D721Med (cell line): ENCODE measurements at places on chromosomes 2 and 18.

- no peak for DNase-seq
These were observed 99.8 kb upstream of the NEUROD1 start for GRCh38 chr2:181780047-181780651.

GRCh38 chr2:151181524-151181923, 80.1 kb downstream of the RBM43 start:
- no peak for DNase-seq

GRCh38 chr18:79178113-79178531, 108.9 kb downstream of the ATP9B start:
- no peak for DNase-seq

DNA sequence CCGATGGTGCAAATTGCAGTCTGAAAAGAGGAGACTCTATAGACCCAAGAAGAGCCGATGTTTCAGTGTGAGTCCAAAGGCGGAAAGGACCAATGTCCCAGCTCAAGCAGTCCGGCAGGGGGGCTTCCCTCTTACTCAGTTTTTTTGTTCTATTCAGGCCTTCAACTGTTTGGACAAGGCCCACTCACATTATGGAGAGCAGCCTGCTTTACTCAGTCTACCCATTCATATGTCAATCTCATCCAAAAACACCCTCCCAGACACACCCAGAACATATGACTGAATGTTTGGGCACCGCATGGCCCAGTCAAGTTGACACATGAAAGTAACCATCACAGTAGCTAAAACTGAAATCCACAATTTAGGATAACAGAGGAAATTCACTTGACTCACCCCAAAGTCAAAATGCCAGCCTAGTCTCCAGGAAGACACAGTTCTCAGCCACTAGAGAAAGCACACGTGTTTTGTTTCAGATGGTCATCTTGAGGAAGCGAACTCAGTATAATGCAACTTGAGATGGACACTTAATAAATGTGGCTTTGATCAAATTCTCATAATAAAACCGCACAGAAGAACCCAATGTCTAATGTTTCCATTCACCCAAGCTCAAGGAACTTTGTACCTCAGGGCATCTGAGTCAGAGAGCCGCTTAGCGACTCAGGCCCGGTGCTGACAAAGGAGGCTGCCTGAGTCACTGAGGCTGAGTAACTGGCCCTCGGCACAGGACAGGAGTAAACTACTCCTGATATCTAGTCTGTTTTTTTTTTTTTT, 2.4 kb downstream of the FHL2 start:
- DNase-seq = no peak

DNA sequence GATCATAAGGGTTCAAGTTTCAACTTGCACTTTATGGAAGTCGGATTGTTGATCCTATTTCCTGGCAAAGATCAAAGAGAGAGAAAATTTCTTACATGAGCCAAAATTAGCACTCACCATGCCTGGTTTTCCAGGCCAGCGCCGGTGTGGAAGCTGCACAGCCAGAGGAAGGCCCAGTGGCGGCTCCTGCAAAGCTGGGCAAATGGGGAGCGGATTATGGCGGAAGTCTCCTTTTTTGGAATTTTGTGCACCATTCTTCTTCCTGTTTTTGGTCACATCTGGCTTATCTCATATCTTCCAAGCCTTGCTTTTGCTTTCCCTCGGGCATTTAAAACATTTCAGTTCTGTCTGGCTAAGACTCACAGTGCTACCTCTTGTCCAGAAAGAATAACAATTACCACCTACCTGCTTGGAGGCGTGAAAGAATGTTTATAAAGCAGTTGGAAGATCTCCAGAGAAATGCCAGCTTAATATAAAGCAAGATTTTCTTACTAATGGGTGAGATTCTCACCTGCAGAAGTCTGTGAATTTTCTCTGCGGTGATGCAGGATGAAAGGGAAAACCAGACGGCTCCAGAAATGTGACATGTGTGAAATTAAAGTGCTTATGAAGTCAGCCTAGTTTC, 94.3 kb downstream of the ASAP2 start:
- DNase-seq = no peak

GRCh38 chr18:9612215-9612830, 2.0 kb downstream of the PPP4R1 start:
- DNase-seq = no peak

DNA sequence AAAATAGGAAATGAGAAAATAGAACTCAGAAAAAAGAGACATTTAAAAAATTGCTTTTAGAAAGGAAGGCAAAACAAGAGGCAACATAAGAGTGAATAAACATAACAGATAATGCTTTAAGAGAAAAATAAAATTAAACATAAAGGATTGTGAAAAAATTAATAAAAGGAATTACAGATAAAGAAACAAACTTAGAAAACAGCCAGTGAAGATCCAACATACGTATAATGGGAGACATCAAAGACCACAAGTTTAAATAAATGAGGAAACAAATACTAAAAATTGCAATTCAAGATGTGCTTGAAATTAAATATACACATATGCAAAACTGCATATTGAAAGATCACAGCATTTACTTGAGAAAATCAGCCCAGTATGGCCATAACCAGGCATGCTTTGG, 448.9 kb downstream of the NBAS start:
- DNase-seq = no peak

GRCh38 chr2:138035608-138036217, 71.4 kb downstream of the HNMT start:
- DNase-seq = no peak

- no peak for DNase-seq
These were observed 38.4 kb downstream of the CALCRL start for GRCh38 chr2:187409682-187410081.

- no peak for DNase-seq
These were observed 276.5 kb upstream of the FN1 start for GRCh38 chr2:215712219-215712868.

GRCh38 chr2:26536371-26537068, 58.6 kb upstream of the OTOF start:
- no peak for DNase-seq

DNA sequence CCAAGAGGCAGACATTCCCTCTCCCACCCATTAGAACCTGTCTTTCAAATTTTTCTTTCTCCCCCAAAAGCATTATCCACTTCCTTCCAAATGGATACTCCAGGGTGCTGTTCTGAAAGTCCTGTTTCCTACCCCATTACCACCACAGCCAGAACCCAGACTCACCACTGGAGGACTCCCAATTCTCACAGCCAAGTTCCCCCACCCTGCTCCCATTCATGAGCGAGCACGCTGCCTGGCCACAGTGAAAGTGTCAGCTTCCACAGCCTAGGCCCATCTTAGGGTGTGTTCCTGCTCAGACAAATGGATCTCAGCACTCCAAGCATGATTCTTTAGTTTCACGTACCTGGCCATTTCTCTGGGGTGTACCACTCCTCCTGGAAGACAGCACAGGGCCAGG, 3.8 kb upstream of the ANKRD53 start:
- no peak for DNase-seq

DNA sequence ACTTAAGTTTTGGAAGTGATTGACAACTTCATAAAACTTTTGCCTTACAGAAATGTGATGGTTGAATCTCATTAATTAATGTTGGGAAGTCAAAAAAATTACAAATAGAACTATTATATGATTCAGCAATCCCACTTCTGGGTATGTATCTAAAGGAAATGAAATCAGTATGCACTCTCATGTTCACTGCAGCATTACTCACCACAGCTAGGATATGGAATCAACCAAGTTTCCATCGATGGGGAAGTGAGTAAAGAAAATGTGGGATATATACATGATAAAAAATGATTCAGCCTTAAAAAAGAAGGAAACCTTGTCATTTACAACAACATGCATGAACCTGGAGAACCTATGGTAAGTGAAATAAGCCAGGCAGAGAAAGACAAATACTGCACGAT, 112.4 kb upstream of the WDR75 start:
- no peak for DNase-seq

- DNase-seq = no peak
These were observed 465 bp upstream of the PLEKHA3 start for GRCh38 chr2:178479758-178480226.

- DNase-seq = no peak
These were observed 36.9 kb upstream of the SLC14A1 start for GRCh38 chr18:45686891-45687611.

GRCh38 chr18:3012136-3013023, 564 bp downstream of the LPIN2 start:
- no peak for DNase-seq

- DNase-seq = no peak
These were observed 25.9 kb upstream of the RFX8 start for GRCh38 chr2:101500860-101501259.

GRCh38 chr2:196613302-196613701, 26.2 kb upstream of the CCDC150 start:
- no peak for DNase-seq

GRCh38 chr2:173136599-173136998, 61.0 kb downstream of the MAP3K20 start:
- no peak for DNase-seq

GRCh38 chr18:51520676-51521180, 323.2 kb upstream of the MEX3C start:
- DNase-seq = no peak

DNA sequence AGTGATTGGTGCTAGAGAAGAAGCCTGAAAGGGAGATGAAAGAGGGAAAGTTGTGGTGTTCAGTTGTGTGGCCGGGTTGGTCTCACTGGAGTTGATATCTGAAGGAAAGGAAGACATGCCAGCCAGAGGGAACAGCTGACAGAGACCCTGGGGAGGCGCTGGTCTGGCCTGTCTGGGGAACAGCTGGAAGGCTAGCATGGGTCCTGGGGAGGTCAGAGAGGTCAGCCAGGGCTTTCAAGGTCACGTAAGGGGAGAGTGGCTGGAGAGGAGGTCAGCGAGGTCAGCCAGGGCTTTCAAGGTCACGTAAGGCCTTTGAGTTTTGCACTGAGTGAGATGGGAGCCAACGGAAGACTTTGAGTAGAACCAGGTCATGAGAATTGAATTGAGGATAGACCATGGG, 11.0 kb downstream of the DYSF start:
- DNase-seq = no peak

GRCh38 chr2:34337735-34338134, 738.6 kb upstream of the FAM98A start:
- DNase-seq = no peak

DNA sequence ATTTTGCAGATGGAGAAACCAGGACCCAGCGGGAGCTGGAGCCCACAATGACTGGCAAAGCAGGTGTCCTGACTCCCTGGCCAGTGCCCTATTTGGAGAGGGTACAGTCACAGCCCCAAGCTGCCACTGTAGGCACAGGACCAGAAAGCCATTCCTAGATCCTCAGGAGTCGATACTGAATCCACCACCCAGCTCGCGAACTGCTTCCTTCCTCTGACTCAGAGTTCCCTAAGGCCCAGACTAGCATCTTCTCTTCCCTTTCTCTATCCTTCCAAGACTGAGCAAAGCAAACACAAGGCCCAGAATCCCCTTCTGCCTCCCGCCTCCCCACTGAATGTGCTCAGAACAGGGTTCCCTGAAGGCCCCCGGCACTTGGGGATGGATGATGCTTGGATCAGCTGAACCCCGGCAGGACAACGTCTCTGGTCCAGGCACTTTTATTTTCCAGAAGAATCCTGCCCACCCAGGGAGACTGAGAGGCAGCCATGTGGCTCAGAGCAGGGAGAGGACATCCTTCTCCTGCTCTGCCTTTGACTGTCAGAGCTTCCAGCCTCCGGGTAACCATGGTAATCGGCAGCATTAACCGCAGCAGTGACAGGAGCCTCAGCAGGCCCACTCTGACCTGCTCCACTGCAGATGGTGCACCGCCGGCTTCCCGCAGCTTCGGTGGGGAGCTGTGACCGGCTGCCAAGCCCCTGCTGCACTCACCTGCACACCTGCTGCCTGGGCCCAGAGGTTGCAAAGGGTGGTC, 34.8 kb upstream of the KLHL29 start:
- DNase-seq = no peak

GRCh38 chr2:209121691-209122090, 302.2 kb upstream of the MAP2 start:
- no peak for DNase-seq

DNA sequence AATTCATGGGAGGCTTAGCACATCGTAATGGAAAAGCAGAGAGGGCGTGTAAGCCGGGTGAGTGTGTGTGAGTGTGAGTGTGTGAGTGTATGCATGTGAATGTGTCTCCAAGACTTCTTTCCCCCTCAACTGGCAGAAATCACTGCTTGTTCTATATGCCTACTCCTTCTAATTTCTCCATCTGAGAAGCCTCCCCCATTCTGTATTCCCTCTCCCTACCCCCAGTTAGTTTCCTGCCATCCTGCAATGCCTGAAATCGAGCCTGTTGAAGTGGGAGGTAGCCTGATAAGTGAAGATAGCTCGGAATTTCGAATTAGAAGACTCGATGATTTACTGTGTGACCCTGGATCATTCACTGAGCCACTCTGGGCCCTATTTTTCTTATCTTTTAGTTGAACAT, 30.0 kb upstream of the YWHAQ start:
- no peak for DNase-seq

DNA sequence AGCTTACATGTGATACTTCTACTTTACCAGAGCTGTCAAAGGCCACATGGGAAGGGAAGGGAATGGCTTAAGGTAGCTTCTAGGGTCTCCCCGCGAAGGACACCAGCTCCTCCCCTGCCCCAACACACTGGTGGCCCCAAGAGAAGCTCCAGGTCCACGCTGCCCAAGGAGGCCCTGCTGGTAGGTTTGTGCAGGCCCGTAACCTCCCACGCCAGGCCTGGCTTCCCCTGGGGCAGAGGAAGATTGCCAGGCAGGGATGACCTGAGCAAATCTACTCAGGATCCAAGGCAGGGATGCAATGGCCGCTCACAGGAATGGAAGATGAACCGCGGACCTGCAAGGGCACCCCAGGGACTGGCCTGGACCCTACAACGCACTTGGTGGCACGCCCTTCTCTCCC, 205.1 kb downstream of the MGAT5 start:
- DNase-seq = no peak

- no peak for DNase-seq
These were observed 157.4 kb downstream of the FBXO15 start for GRCh38 chr18:73990258-73990657.

- DNase-seq = no peak
These were observed 663.9 kb upstream of the CHAC2 start for GRCh38 chr2:53103679-53104078.

- DNase-seq = no peak
These were observed 56.4 kb upstream of the ITGB6 start for GRCh38 chr2:160256507-160256906.

- no peak for DNase-seq
These were observed 118.2 kb downstream of the CTNNA2 start for GRCh38 chr2:79630972-79631557.

- DNase-seq = no peak
These were observed 29.4 kb upstream of the RTTN start for GRCh38 chr18:70234667-70235459.

GRCh38 chr2:68246396-68246795, 5.9 kb downstream of the PPP3R1 start:
- no peak for DNase-seq

GRCh38 chr2:181948227-181948626, 37.4 kb upstream of the PPP1R1C start:
- no peak for DNase-seq

DNA sequence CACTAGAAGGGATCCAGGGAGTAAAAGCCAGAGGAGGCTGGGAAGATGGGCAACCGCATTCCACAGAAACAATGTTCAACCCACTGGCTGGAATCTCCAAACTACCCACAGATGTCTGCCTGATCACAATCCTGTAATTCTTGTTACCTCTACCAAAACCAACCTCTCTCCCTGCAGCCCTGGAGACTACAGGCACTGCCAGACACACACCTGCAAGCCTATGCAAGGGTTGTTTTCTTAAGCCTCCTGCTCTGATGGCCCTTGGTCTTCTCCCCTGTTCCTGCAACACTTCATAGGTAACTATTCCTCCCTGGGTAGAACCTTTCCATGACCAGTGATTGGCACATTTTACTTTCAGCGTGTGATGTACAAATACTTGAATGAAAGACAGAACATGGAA, 21.9 kb downstream of the ST6GAL2 start:
- no peak for DNase-seq
